ENCODE measurements at places on chromosomes 7 and 10.
A peak's percentile ranks its signal among the peaks of the same experiment; 100 is the strongest.

- DNase-seq: peak; percentile 45
These were observed 677 bp downstream of the TSPAN14 start for GRCh38 chr10:80454513-80455460.

GRCh38 chr7:157490465-157490912 lies 153.7 kb downstream of the DNAJB6 start:
- DNase-seq: peak; percentile 41

GRCh38 chr10:132646443-132647097 lies 109.0 kb downstream of the INPP5A start:
- no peak for DNase-seq

- no peak for DNase-seq
These were observed 228.0 kb downstream of the EXOC4 start for GRCh38 chr7:133480868-133481267.

- no peak for DNase-seq
These were observed 380.7 kb upstream of the STEAP1 start for GRCh38 chr7:89773611-89774010.

- DNase-seq: peak; percentile 49
These were observed 578 bp downstream of the ZMYND11 start for GRCh38 chr10:135601-136464.
